M059J (cell line): ENCODE measurements at places on chromosomes 1 and 21. TPM values are rescaled to one million over a fixed set of nuclear protein-coding genes. Genes with fewer than 3 reads are reported as not detected.

- no peak for DNase-seq
These were observed 73.9 kb upstream of the PGBD5 start for GRCh38 chr1:230500063-230500462.

DNA sequence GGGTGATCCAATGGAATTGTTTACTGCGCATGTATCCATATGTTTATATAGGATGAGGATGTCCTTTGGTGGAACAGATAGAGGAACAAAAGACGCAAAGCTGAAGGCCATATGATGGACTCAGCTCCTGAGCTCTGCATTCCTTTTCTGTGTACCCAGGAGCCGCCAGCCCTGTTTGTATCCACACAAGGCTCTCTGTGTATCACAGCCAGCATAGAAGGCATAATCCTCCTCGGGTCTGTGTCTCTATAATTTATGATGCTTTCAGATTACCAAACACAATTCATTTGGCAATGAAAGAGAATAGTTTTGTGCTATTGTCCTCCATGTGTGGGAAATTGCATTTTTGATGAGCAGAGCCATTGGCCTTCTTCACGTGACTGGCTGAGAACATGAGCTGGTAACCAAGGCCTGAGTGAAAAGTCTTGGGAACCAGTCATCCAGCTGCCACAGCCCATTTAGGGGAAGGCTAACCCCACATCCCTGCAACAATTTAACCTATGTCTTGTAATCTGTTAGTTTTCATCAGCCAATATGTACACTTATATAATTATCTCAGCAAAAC, 119.2 kb downstream of the PBX1 start:
- no peak for DNase-seq

GRCh38 chr1:232570007-232570406, 59.9 kb downstream of the SIPA1L2 start:
- peak; percentile 42 for DNase-seq

DNA sequence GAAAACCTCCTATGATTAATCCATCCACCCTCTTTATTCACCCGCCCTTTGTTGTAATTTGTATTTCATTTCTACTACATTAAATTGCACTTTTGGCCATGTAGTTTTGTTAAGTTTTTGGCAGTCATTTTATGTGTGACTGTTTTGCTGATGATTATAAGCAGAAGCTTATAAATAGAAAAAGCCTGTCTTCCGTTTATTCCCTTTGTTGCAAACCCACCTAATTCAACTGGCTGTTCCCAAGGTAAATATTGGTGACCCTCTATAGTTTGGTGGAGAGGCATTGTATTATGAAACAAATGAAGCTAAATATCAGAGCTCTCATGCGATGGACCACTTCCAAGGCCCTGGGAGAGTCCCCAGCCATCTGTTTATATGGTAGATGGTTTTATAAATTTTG, 36.7 kb upstream of the IGSF3 start:
- no peak for DNase-seq

GRCh38 chr1:197671920-197672319, 103.4 kb downstream of the DENND1B start:
- no peak for DNase-seq

DNA sequence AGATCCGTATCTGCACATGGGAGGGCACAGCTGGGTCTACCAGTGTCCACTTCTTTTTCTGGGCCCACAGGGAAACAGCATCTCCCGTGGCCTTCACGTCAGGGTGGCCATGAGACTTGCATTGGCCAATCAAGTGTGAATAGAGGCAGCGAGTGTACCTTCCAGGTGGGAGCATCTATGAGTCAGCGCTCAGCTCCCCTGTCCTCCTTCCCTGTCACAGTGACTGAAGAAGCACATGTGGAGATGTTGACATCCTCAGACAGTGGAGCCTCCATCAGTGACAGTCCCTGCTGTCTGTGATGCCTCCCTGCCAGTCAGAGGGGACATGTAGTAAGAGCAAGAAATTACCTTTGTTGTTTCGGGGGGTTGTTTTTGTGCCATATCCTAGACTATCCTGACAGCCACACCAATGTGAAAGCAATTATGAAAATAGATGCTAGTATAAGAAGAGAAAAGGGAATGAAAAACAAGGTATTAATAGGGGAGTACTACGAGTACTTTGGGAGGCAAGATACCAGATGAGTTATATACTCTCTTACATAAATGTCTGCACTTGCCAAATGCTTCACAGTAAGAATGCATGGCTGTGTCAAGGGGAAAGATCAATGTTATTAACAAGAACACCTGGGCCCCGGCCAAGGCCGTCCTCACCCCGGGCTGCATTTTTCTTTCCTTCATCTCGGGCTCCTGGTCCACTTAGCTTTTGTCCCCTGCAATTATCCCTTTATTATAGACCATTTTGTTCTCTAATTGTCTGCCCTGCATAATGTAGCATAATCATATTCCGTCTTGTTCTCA, 86.0 kb downstream of the MATN1 start:
- no peak for DNase-seq

DNA sequence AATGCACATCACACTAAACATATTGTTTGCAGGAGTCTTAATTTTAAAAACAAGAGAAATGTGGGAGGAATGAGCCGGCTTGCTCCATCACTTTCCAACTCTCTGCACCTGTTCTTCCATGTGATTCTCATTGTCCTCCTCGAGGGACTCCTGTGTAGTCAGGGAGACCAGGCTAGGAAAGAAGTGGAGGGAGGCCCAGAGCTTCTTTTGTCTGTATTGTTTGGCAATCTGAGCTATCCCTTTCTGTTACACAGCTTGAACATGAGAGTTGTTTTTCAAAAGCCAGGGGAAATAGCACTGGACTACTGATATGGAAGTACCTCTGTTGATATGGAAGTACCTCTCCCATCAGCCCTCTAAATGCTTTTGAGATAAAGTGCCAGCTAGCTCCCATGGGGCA, 18.8 kb upstream of the LRRC8D start:
- DNase-seq = no peak

- DNase-seq = peak; percentile 61
These were observed 492.6 kb downstream of the KCNT2 start for GRCh38 chr1:196115646-196116045.

Gene ACTA1
- not detected in 2 replicates for total RNA-seq

- no peak for DNase-seq
These were observed 30.3 kb downstream of the SMIM12 start for GRCh38 chr1:34829250-34829649.

Gene SPATA45
- total RNA-seq = 1.8 TPM in 1 of 2 replicates, not detected in the other

Gene CDCA8
- 36.8 and 38.4 TPM in 2 replicates for total RNA-seq

- no peak for DNase-seq
These were observed 2.7 kb downstream of the TTLL7 start for GRCh38 chr1:83996191-83996590.

DNA sequence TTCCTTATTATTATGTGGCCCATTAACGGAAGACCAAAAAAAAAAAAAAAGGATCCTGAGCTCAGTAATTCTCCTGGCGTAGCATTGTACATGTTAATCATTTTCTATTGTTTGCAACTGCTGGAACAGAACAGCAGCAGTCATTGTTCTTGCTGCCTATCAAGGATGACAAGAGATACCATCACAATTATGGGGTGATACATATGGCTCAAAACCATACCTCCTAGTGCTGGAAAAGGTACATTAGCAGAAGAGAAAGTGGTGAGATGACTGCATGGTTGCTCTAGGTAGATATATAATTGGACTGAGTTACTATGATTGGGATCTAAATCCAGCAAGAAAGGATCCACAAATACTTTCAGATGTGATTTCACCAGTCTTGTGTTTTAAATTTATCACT, 13.3 kb upstream of the TLR5 start:
- no peak for DNase-seq

DNA sequence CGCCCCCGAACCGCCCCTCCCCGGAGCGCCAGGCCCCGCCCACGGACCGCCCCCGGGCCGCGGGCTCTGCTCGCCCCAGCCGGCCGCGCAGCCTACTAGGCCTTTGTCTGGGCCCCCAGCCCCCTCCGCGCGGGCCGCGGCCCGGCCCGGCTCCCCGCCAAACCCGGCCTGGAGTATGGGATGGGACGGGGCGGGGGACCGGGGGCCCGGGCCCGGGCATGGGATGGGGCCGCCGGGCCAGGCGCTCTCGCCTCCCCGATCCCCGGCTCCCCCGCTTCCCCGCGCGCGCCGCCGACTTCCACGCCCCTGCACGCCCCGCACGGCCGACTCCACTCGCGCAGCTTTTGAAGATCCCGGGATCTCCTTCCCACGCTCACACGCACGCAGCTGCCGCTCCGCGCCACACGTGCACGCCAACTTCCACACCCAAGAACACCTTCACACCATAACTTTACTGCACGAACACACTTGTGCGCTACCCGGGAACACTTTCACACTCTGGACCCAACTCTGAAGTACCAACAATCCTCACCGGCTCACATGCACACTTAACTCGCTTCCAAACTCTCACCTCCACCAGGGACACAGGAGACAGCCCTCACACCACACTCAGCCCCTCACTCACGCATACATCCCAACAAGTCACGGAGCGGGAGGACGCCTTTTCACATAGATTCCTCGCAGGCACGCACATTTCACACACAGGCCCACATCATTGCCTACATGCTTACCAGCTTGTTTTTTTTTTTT, 437 bp upstream of the HSPG2 start:
- DNase-seq = peak; percentile 70

Gene SELL
- total RNA-seq = 0.15 TPM in 1 of 2 replicates, not detected in the other

GRCh38 chr1:54229281-54229891, 29.4 kb downstream of the MRPL37 start:
- peak; percentile 68 for DNase-seq

Gene HPDL
- total RNA-seq = not detected in 2 replicates

Gene MAP3K21
- total RNA-seq = 3.6 and 7.9 TPM in 2 replicates

- DNase-seq = peak; percentile 37
These were observed 98.2 kb downstream of the TNFSF18 start for GRCh38 chr1:172952516-172952915.

Gene IQGAP3
- 23.7 and 40.5 TPM in 2 replicates for total RNA-seq

- DNase-seq = no peak
These were observed 57.0 kb downstream of the FCRL5 start for GRCh38 chr1:157495285-157495684.
